Immature natural killer cell (primary cell): ENCODE measurements at places on chromosomes 3 and 15. TPM values are rescaled to one million over a fixed set of nuclear protein-coding genes. Genes with fewer than 3 reads are reported as not detected.

- H3K36me3 ChIP-seq: peaks cover 22% of the 10 kb centered on the region
- DNase-seq: no peak
- no peaks in the 10 kb centered on the region for H3K27me3 ChIP-seq
- peaks cover 7% of the 10 kb centered on the region for H3K4me1 ChIP-seq
Measured at GRCh38 chr3:171058058-171058457, 31.5 kb upstream of the SLC2A2 start.

GRCh38 chr3:172152874-172153273, 113.5 kb downstream of the FNDC3B start:
- H3K27me3 ChIP-seq: no peaks in the 10 kb centered on the region
- H3K27ac ChIP-seq: peak overlapping the region; percentile 94
- H3K4me1 ChIP-seq: peaks cover 95% of the 10 kb centered on the region
- H3K4me3 ChIP-seq: peak overlapping the region; percentile 79

GRCh38 chr3:13601692-13602080, 52.8 kb downstream of the FBLN2 start:
- H3K36me3 ChIP-seq: no peaks in the 10 kb centered on the region
- no peak overlapping the region for H3K27ac ChIP-seq
- no peaks in the 10 kb centered on the region for H3K4me1 ChIP-seq
- no peaks in the 10 kb centered on the region for H3K27me3 ChIP-seq

IQCH gene
- polyA plus RNA-seq: not detected

GPR62 gene
- not detected for polyA plus RNA-seq

STAB1 gene
- 0.10 TPM for polyA plus RNA-seq

TBC1D21 gene
- not detected for polyA plus RNA-seq

DOCK3 gene
- polyA plus RNA-seq: 0.06 TPM

PPP1R2 gene
- 123 TPM for polyA plus RNA-seq
